ENCODE measurements at places on chromosomes 16 and 17.

DNA sequence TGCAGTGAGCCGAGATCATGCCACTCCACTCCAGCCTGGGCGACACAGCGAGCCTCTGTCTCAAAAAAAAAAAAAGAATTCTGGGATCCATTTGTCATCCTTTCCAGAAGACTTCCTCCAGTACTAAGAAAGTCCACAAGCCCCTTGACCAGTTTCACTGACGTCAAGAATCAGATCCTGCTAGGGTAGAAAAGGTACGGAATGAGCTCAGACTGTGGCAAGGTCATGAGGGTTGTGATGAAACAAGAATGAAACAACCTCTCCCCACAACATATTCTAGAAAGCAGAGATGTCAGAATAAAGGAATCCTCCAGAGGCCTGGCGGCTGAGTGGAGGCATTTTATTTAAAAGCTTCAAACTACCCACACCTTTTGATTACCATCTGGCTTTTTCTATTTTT, 29.9 kb downstream of the TRAF4 start:
- DNase-seq, result no peak

- no peak for DNase-seq
Measured at GRCh38 chr16:56769677-56770076, 39.7 kb downstream of the NUP93 start.

DNA sequence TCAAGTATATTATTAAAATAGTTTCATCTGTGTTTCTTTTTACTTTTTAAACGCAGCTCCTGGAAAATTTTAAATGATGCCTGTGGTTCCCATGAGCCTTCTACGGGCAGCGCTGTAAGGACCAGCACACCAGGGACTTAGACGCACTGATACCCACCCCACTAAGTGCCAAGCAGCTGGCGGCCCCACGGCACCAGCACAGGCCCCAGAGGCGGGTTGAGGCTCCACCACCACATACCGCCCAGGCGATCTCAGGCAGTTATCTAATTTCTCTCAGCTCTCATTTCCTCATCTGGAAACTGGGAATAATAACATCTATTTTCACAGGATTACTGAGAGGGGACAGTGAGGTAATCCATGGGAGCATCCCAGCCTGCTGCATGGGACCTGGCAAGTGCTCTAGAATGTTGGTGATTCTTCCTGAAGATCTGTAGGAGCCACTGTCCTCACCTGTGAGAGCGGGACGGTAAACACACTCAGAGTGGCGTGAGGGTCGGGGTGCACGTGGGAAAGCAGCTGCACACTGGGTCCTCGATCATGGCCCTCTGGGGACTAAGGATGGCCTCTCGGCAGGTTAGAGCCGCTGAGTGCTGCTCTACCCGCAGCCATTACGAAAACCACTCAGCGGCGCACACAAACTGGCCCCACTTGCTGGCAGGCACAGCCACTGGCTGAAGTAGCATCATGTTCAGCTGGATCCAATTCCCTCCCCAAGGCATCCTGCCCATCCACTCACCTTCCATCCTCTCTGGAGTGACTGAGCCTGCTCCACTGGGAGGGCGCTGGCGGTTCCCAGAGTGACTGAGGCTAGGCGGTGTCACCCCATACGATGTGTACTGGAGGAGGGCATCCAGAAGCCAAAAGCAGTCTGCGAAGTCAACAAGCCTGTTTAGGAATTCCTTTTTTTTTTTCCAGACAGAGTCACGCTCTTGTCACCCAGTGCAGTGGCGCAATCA, 17.6 kb upstream of the SLC38A8 start:
- DNase-seq, result no peak

GRCh38 chr16:2816751-2817339, at the start of gene PRSS21:
PRSS21 (plus strand) TSS chr16:2817237; CDS start chr16:2817269, 32 bp downstream.
- DNase-seq, result no peak

GRCh38 chr17:17778308-17779014, 58.3 kb downstream of the SREBF1 start:
- DNase-seq, result no peak

DNA sequence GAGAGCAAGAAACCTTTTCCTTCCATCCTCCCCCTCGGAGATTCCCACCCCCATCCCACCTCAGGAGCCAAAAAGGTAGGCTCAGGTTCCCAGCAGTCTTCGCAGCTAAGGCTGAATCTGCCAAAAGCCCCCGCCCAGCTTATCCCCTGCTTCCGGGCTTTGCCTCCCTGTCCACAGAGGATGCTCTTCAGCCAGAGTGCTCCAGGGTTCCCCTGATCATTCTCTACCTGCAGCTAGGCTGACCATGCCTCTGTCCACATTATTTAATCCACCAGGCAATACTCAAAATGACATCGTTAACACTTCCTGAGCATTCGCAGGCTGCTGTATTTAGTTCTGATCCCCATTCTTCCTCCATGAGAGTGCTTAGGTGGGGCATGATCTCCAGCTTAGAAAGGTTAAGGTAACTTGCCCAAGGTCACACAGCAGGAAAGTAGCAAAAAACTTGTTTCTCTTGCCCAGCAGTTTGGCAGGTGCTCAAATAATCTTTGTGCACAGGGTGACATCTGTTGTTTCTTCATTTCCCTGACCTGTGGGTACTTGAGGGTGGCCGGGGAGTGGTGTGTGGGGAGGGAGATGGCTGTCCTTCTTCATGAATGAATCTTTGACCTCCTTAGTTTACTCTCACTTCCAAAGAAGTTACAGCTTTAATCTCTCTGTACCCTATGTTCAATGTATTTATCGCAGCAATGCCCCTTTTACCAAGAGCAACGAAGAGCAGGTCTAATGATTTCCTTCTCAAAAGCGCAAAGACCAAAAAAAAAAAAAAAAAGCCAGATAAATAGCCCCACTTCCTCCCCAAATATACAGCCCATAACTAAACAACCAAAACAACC, 848 bp upstream of the TBKBP1 start:
- no peak for DNase-seq

GRCh38 chr17:56833057-56833808, 487 bp downstream of the C17orf67 start:
- DNase-seq, result peak; percentile 52

DNA sequence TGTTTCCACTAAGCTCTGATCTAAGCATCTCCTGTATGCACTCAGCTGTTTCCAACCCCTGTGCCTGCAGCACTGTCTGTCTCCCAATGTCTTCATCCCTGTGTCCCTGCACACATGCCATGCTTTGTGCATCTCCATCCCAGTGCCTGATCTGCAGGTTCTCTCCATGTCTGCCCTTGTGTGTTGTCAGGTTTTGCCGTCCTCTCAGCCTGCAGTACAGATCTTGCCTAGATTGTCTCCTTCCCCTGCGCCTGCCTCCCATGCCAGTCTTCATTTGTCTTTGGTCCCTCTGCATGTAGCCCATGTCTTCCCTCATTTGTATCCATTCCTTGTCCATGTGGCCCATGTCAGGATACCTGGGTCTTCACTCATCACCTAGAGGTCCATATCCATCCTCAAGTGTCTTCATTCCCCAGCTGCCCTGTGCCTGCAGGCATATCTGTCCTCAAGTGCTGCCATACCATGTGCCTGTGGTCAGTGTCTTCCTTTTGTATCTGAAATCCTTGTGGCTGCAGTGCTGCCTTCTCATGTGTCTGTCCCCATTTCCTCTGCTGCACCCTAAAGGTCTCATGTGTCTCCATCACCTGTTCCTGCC, 71.5 kb downstream of the TNFRSF13B start:
- DNase-seq, result no peak

DNA sequence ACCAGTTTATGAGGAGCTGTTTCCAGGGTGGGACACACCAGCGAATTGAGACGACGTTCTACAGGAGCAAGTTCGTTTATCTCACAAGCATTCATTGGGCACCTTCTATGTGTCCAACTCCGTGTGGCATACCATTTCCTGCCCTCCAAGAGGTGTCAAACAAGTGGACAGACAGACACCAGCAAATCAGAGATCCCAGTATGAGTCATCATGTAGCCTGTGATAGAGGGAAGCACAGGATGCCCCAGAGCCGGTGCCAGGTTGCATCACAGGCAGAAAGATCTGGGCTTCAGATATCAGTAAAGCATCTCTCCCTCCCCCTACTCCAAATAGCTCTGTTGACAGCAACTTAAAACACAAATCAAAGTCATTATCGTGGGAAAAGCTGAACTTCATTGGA, 31.8 kb upstream of the MAF start:
- no peak for DNase-seq

- no peak for DNase-seq
Measured at GRCh38 chr16:78269256-78269655, 169.8 kb downstream of the WWOX start.

DNA sequence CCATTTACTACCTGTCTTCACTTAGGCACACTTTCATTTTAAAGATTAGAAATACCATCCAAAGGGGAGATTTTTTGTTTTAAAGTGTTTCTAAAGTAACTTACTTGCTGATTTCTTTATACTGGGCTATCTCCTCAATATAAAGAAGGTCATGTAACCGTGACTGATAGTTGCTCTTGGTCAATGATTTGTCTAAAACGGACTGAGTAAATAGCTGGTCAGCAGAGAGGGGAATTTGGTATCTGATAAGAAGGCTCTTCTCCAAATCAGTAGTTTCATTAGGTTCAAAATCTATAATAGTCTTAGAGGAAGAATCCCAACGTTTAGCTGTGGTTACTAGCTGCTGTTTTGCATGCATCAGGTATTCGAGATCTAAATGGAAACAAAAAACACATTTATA, 66.4 kb downstream of the HELZ start:
- no peak for DNase-seq

DNA sequence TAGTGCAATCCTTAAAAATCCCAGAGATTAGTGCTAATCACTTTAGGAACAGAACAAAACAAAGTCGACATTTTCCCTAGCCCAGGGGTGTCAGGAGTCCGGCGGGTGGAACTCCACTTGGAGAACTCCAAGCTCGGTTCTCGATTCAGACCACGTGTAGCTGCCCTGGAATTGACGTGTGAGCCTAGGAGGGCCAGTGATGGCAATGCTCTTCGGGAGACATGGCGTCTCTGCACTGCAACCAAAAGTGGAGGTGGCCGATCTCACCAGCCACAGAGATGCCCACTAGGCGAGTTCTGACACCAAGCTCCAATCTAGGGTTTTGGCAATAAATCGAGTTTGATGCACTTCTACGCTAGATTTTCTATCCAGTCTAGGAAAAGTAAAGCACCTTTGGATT, 17.6 kb downstream of the MAP1LC3B start:
- no peak for DNase-seq

DNA sequence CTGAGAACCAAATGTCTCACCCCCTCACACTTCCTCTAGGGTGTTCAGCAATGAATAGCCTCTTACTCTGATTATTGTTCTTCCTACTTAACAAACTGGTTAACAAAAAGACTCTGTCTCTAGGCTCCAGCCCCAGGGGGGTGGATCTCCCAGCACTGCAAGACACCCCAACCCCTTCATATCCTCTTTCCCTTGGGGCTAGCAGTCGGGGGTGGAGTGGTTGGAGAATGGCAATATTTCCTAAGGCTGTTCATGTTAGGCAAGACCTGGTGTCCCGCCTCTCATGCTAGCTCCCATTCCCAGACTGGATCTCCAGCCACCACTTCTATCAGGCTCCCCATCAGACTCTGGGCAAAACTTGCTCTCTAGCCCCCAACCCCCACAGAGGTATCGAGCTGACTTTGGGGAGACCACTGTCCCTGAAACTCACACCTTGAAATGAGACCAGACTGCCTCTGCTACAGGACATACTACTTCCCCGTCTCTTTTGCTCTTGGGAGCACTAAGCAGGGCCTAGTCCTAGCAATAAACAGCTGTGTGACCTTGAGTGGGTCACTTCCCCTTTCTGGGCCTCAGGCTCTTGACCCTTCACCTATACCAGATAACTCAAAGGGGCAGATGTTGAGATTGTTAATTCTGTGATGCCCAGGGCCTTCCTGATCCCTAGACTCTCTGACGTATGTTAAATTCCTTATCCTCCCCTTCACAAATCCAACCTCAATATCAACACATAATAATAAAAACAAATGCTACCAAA, 2.4 kb downstream of the SLC25A35 start:
- DNase-seq, result no peak

GRCh38 chr16:29308644-29309546, 97.6 kb downstream of the NPIPB11 start:
- DNase-seq, result no peak

DNA sequence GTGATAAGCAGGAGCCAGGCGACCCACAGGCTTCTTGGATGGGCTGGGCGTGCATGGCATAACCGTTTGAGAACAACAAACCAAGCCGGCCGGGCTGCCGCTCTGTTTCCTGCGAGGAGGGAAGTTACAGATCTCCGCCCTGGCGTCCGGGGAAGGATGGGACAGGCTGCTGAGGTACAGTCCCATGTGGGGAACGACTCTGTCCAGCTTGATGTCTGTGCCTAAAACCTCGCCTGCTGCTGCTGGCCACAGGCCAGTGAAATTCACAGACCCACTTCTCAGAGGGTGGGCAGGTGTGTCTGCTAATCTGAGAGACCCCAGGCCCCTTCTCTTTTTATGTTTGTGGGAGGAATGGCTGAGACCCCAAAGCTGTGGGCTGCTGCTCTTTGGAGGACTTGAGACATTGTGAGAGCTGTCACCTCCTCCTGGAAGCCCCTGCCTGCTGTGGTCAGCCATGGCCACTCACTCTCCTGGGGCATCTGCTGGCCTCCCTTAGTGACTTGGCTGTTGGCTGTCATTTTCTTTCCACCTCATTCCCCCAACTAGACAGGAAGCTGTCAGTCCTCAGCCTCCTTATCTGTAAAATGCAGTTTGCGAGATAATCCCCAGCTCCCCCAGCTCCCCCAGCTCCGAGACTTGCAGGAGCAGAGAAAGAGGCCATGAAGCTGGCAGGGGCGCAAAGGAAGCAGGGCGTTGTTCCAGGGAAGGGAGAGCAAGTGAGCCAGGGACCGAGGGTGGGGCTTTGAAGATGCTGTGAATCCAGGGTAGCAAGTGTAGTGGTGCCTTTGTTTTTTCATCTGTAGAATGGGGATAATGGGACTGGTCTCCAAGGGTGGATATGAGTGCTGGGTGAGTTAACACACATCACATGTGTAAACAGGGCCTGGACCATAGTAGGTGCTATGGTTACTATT, 51.0 kb downstream of the CMIP start:
- no peak for DNase-seq

- DNase-seq, result no peak
Measured at GRCh38 chr16:5065326-5065725, 430 bp downstream of the C16orf89 start.

- DNase-seq, result no peak
Measured at GRCh38 chr17:57372156-57372555, 115.8 kb downstream of the MSI2 start.

DNA sequence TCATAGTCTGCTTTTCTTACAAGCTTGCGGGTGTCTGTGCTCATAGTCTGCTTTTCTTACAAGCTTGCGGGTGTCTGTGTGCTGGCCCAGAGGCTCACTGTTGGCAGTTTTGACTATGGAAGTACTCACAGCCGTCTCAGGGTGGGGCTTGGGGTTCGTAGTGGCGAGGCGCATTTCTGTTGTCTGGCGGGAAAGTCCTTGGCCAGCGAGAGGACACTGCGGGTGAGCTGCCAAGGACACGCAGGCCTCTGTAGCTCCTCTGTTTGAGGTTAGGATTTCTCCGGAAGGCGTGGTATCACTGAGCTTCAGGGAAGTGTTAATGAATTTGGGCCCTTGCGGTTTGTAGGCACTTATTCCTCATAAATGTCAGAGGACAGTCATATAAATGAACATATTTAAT, 13.5 kb downstream of the TBCD start:
- DNase-seq, result no peak

GRCh38 chr17:73069164-73069770, 23.2 kb downstream of the SLC39A11 start:
- no peak for DNase-seq

Data from activated CD8-positive, alpha-beta memory T cell treated with anti-CD3 and anti-CD28 coated beads for 1 hour (primary cell).